Natural killer cell (primary cell): ENCODE measurements at places on chromosomes 3 and 15. TPM values are rescaled to one million over a fixed set of nuclear protein-coding genes. Genes with fewer than 3 reads are reported as not detected.

Gene NANOGP8
- total RNA-seq: not detected

Gene CCNB2
- total RNA-seq: 1.1 TPM

- no peaks in the 10 kb centered on the region for H3K36me3 ChIP-seq
- H3K4me3 ChIP-seq: no peak overlapping the region
- H3K27ac ChIP-seq: no peak overlapping the region
- no peak for DNase-seq
- no peaks in the 10 kb centered on the region for H3K4me1 ChIP-seq
Observed at GRCh38 chr3:21142031-21142430, 609.0 kb downstream of the ZNF385D start.

DNA sequence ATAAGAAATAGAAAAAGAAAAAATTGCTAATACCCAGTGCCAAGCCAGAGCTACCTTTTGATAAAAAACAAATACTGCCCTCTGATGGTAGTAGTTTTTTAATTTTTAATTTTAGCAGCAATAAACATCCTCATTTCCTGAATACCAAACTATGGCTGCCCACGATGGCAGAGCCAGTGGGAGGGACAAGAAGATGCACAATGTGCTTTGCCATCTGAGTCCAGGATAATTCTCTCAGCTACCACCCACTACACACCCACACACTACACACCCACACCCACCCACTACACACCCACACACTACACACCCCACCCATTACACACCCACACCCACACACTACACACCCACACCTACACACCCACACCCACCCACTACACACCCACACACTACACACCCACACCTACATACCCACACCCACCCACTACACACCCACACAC is 17.8 kb downstream of the CEP19 start:
- peak; percentile 21 for DNase-seq
- no peaks in the 10 kb centered on the region for H3K36me3 ChIP-seq
- no peak overlapping the region for H3K27ac ChIP-seq
- no peak overlapping the region for H3K4me3 ChIP-seq
- no peaks in the 10 kb centered on the region for H3K27me3 ChIP-seq

DNA sequence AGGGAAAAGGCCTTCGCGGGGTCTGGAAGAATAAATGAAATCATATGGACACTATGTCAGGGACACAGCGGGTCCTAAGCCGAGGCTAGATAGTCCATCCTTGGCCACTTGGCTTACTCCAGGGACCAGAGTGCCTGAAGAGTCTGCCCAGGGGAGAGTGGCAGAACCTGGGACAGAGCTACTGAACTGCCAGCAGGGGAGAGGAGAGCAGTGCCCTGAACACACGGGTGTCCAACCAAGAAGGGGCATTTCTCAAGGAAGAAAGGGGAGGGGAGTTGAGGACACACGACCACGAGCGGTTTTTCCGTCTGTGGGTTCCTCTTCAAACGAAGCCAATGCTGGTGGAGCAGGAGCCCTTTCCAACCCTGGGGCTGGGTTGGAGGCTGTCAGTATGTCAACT is 1.0 kb downstream of the ACAN start:
- H3K27ac ChIP-seq: no peak overlapping the region
- peaks cover 16% of the 10 kb centered on the region for H3K27me3 ChIP-seq
- H3K4me3 ChIP-seq: no peak overlapping the region
- no peaks in the 10 kb centered on the region for H3K4me1 ChIP-seq

DNA sequence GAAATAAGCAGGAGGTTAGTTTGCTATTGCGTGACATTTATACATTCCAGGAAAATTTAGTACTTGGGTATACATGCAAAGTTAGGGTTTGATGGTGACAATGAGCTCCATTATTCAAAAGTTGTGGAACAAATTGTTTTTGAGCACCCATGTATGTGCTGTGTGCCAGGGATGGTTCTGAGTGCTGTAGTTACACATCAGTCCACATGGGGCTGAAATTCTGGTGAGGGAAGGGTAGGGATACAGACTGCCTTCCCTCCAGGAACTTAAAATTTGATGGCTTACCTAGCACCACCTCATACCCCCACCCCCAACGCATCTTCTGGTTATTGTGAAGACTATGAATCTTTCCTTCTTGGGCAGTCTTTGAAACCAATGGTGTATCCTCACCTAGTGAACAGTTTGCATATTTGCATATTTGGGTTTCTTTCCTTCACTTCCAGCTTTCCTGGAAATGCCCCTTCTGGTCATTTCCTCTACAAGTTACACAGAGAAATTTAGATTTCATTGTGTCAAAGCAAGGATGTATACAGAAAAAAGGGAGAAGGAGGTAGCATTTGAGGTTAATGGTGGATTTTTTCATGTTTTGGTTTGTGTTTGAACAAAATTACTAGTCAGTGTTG is 222.0 kb upstream of the IL12A start:
- no peak overlapping the region for H3K27ac ChIP-seq
- H3K27me3 ChIP-seq: peaks cover 10% of the 10 kb centered on the region
- DNase-seq: no peak

- H3K27ac ChIP-seq: no peak overlapping the region
- no peaks in the 10 kb centered on the region for H3K27me3 ChIP-seq
- H3K4me3 ChIP-seq: no peak overlapping the region
- H3K36me3 ChIP-seq: no peaks in the 10 kb centered on the region
Observed at GRCh38 chr15:56786966-56787365, 53.7 kb upstream of the ZNF280D start.

DNA sequence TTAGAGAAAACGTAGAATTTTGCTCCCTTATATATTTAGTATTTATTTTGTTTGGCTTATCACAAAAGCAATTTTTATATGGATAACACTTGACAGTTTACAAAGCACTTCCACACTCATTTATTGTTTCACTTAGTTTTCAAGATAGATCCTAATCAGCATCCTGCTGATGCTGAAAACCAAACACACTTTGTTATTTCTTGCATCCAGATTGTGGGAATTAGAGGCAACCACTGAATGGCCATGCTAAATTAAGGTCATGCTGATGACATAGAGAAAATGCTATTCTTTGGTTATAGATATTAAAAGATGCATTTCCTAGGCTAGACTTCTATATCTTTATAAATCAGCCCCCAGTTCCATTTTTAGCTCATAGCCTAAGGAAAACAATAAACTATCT is 474.1 kb upstream of the KCNMB2 start:
- H3K4me3 ChIP-seq: no peak overlapping the region
- H3K27me3 ChIP-seq: no peaks in the 10 kb centered on the region
- no peaks in the 10 kb centered on the region for H3K36me3 ChIP-seq
- H3K27ac ChIP-seq: no peak overlapping the region
- DNase-seq: no peak
- H3K4me1 ChIP-seq: no peaks in the 10 kb centered on the region

DNA sequence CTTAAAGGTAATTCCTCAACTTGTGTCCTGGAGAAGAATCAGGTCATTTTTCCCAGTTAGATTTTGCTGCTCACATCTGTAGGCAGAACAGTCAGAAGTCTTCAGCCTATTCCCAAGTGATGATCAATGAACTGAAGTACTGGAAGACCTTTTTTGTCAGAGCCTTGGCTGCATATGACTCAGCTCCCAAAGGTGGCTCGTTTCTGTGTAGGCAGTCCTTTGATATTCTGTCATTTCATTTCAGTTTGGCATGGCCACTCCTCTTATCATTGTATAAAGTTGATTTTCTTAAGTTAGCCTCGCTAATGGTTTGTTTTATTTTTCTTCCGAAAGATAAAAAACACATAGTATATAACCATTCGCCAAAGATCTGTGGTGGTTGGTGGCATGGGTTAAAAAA is 90.7 kb downstream of the KLHL25 start:
- H3K4me3 ChIP-seq: no peak overlapping the region
- peak overlapping the region; percentile 98 for H3K27ac ChIP-seq
- no peak for DNase-seq
- H3K36me3 ChIP-seq: peaks cover 45% of the 10 kb centered on the region
- H3K4me1 ChIP-seq: peaks cover 54% of the 10 kb centered on the region

- H3K4me3 ChIP-seq: no peak overlapping the region
- no peak for DNase-seq
- peaks cover 15% of the 10 kb centered on the region for H3K4me1 ChIP-seq
Observed at GRCh38 chr3:45163481-45163880, 17.3 kb upstream of the CDCP1 start.

GRCh38 chr15:30997270-30997669 is 5.8 kb upstream of the MTMR10 start:
- peaks cover 3% of the 10 kb centered on the region for H3K4me1 ChIP-seq
- no peaks in the 10 kb centered on the region for H3K36me3 ChIP-seq
- H3K27me3 ChIP-seq: no peaks in the 10 kb centered on the region
- DNase-seq: no peak
